Activated CD8-positive, alpha-beta memory T cell treated with anti-CD3 and anti-CD28 coated beads for 4 hours (primary cell): ENCODE measurements at places on chromosomes 7 and 10.

DNA sequence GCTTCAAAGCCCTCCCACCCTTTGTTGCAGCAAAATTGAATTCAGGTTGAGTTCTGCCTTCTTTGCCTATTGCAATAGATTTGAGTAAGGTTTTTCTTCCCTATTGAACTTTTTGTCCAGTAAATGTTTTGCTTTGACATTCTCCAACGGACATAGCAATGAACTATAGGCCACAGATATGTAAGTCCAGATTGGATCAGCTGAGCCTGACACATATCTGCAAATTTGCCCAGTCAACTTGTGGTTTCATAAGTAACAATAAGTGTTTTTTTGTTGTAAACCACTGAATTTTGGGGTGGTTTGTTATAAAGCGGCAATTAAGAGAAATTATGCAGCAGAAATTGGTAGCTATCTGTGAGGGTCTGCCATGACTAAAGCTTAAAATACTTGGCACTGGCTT is 332.1 kb upstream of the SORCS1 start:
- no peak for DNase-seq

DNA sequence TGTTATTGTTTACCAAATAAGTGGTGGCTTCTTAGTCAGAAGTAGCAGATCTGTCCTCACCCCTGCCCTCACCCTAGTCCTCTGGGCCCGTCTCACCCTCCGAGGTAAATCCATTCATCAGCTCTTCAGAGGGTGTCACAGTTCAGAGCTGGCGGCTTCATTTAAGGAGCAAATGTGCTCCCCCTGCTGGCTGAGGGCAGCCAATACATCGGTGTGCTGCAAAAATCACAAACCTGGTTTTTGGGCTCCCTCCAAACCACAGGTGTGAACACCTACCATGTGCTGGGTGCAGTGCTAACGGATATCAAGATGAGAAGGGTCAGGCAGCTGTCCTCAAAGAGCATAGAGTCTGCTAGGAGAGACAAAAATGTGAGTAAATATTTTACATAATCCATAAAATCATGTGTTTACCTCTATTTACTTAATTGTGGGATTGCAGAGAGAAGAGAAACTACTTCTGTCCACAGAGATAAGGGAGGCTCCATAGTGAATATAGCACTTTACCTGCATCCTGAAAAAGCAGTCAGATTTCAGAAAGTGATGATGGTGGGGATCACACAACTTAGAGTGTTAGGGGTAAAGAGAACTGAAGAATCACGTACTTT is 15.5 kb upstream of the CRTAC1 start:
- DNase-seq: peak; percentile 20

- DNase-seq: no peak
These were observed 182.3 kb downstream of the PTPRN2 start for GRCh38 chr7:158405324-158405723.

- DNase-seq: no peak
These were observed 4.6 kb upstream of the RADIL start for GRCh38 chr7:4888161-4888560.

DNA sequence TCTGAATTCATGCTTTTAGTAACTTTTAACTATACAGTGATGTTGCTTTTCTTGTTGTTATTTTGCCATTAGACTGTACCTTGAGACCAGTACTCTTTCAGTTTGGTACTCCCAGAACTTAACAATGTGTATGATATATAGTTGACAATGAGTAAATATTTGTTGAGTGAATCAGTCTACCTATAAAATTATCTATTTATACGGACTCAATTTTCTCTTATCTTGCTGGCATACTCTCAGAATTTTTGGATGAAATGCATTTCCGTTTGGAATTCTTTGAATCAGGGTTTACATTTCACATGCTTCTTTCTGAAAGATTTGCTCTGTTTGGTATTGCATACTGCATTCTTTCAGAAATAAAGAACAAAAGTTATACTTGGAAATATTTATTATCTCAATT is 47.8 kb upstream of the LRRC17 start:
- DNase-seq: no peak

DNA sequence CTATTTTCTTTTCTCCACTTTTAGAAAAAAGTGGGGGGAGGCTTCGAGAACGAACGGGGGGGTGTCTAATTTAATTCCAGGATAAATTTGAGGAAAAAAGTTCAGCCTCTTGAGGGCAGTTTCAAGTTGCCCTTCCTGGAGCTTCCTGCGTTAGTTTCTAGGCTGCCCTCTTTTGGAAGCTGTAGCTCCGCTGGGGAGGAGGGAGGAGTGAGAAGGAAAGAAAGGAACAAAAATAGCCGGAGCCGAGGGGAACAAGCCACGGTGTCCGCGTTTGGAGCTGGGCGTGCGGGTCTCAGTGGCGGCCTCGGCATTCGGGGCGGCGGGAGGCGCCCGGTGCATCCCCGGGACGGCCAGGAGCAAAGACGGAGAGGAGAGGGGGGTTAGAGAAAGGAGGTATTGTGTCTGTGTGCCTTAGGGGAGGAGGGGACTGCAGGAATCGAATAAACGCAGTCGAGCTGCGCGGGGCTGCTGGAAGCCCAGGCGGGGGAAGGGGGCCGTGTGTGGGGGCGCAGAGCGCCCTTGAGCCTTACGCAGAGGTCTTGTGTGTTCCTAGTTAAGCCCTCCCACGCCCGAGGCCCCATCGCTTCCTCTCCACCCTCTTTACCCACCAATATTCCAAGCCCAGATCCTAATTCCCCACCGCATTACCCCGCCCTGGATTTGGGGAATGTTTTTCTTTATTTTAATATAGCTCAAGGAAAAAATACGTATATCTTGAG is 2.0 kb upstream of the TNRC18 start:
- DNase-seq: no peak

DNA sequence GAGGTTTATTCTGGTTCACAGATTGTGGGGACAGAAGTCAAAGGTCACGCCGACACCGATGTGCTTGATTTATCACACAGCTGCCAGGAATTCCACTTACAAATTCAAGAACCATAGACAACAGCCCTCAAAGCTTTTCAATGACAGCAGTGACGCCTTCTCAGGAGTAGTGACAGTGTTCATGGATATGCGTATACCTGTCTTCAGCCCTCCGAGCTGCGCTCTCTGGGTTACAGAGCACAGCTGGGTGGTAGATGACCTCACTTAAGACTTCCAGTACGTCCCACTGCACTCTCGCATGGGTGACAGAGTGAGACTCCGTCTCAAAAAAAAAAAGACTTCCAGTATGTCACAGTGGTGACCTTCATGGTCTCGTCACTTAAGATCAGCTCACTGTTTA is 108.5 kb downstream of the TCERG1L start:
- DNase-seq: no peak

DNA sequence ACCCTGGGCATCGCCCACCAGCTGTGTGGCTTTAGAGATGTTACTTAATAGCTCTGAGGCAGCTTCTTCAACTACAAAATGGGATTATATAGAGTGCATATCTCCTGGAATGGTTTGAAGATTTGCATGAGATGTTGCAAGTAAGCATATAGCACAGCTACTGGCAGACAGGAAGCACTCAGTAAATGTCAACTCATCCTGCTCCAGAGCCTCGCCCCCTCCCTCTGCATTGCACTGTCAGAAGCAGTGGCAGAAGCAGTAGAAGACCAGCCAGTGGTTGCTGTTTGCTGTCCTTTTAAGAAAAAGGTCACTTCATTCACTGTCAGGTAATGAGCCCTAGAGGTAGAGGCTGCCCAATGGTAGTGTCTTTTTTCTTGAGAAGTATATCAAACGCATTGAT is 180.0 kb upstream of the GHITM start:
- DNase-seq: no peak

DNA sequence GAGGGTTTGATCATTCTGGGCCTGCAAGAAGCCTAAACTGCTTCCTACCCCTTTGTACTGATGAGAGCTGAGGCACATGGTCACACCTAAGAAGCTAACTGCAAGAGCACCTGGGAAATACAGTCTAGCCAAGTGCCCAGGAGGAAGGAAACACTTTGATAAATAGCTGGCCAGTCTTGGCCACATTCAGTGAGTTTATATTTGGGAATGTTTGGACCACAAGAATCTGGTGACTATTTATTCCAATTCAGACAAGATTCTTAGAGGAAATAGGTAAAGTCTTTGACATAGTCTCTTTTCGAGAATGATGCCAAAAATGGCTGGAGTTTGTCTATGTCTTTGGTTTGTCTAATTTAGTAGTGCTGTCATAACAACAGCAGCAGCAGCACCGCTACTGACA is 213.6 kb downstream of the KIF20B start:
- no peak for DNase-seq

GRCh38 chr10:126892226-126893175 is 12.7 kb upstream of the DOCK1 start:
- no peak for DNase-seq

DNA sequence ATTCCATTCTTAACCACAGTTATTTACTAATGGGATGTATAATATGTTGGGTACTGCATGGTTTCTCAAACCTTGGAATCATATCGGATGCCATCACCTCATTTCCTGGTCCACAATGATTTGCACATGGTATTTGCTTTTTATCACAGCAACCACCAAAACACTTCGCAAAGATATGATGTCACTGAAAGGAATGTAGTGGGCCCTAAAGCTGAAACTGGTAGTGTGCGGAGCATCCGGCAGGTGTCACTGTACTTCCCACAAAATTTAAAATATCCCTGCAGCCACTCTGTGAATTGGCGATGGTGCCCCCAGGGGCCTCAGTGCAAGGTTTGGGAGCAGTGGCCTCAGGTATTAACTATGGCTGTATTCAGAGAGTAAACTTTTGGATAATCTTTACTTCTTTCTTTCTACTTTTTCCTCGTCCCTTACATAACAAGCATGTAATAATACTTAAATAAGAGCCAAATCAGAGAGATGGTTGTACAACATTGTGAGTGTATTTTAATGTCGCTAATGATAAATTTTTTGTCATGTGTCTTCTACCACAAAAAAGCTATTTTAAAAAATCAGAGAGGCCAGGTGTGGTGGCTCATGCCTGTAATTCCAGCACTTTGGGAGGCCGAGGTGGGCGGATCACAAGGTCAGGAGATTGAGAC is 66.2 kb downstream of the FAM241B start:
- no peak for DNase-seq

- DNase-seq: no peak
These were observed 84.8 kb upstream of the LRRC18 start for GRCh38 chr10:49024484-49024883.

GRCh38 chr7:71221549-71221948 is 89.6 kb downstream of the GALNT17 start:
- no peak for DNase-seq

DNA sequence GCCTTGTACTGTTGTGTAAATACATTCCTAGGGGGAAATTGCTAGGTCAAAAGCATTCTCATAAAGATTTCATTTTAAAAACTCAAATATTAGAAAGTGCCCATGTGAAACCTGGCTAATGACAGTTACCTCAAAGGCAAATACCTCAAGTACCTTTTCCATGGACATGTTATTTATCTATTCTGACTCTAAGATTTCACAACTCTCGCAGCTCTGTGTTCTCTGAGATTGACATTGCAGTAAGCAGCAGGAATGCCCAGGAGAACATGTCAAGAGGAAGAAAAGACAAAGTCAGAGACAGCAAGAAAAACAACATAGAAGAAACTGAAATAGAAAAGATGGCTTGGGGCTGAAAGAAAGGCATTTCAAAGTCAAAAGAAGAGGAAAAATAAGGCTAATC is 187.4 kb downstream of the CYP26A1 start:
- no peak for DNase-seq

DNA sequence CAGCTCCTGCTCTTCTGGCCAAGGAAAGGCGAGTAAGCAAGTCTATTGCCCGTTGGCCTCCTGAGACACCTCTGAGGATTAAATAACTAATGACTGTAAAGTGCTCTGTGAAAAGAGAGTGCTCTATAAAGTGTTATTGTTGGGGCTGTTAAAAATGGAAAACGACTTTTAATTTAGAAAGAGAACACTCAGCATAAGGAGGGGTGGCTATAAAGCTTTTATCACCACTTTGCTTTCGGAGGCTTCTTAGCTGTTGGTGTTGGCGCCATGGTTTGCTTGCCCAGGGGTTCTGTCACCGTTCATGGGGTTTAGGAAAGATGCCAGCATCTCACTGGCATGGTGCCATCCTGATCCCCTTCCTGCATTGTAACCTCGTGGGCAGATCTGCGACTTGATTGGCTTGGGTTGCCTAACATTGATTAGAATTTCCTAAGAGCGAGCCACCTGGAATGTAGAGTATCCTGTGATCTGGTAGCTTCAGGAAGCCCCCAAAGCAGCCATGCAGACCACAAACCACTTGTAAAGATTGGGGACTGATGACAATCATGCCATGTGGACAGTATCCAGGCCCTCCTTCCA is 509.9 kb downstream of the LRMDA start:
- DNase-seq: no peak

DNA sequence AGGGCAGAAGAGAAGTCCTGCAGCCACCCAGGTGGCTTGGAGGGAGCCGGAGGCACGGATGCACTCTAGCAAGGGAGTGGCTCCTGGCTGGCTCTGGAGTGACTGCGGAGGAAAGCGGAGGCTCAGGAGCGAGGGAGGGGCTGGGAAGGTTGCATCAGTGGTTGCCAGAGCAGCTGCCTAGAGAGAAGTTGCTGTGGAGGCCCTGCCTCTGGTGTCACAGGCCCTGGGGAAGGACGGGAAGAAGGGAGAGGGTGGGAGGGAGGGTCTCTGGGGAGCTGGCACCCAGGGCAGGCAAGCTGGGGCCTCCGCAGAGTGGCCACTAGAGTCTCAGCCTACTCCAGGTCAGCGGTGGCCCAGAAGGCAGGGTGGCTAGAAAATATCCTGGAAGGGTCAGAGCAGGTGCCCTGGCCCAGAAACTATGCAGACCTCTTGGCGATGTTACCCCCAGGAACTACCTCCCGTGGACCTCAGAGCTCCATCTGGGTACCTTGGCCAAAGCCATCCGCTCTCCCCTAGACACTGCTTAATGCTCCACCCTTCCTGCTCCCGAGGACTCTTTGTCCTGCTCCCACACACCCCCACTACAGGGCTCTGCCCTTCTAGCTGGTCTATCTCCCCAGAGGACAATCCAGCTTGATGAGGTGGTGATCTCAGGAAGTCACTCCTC is 164.3 kb downstream of the NRF1 start:
- no peak for DNase-seq

DNA sequence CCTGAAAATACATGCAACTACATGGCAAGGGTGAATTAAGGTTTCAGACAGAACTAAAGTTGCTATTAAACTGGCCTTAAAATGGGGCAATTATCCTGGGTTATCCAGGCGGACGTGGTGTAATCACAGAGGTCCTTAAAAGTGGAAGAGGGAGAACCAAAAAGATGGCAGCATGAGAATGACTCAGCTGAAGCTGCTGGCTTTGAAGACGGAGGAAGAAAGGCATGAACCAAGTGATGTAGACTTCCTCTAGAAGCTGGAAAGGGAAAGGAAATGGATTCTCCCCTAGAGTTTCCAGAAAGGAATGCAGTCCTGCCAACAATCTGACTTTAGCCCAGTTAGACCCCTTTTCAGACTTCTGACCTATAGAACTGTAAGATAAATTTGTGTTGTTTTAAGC is 27.0 kb upstream of the UBN2 start:
- no peak for DNase-seq

GRCh38 chr10:54063514-54063913 is 737.5 kb downstream of the PCDH15 start:
- DNase-seq: no peak

DNA sequence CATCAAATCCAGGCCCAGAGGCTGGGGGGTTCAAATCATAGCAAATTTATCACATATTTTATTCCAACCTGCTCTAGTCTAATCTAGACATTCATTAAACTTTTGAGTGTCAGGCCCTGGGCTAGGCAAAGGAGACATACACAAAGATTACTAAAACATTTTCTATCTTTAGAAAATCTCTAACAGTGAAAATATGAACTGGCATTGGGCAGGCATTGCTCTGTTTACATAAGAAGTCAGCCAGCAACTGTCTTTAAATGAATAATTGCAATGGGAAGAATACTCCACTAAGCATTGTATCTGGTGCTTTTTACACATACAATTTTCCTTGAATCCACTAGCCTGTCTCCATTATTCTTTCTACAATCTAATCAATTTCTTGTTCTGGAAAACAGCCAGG is 222.5 kb upstream of the LRRN3 start:
- no peak for DNase-seq
